Fibroblast of lung (primary cell): ENCODE measurements at places on chromosomes 16 and 17. TPM values are rescaled to one million over a fixed set of nuclear protein-coding genes. Genes with fewer than 3 reads are reported as not detected.

DNA sequence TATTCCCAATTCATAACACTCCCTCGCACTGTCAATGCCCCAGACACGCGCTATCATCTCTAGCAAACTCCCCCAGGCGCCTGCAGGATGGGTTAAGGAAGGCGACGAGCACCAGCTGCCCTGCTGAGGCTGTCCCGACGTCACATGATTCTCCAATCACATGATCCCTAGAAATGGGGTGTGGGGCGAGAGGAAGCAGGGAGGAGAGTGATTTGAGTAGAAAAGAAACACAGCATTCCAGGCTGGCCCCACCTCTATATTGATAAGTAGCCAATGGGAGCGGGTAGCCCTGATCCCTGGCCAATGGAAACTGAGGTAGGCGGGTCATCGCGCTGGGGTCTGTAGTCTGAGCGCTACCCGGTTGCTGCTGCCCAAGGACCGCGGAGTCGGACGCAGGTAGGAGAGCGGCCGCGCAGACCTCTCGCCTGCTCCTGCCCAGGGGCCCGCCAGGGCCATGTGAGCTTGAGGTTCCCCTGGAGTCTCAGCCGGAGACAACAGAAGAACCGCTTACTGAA, at the start of gene GRN:
GRN (plus strand) TSS at position 364 of the 515 bp plus-strand sequence. CDS start 3,863 bp downstream, outside the sequence.
- peaks cover 3% of the 10 kb centered on the region for H3K36me3 ChIP-seq
- peak; percentile 99 for DNase-seq
- H3K4me3 ChIP-seq = peak within 1 kb of the TSS; percentile 98
- H3K27ac ChIP-seq = peak within 1 kb of the TSS; percentile 64

DNA sequence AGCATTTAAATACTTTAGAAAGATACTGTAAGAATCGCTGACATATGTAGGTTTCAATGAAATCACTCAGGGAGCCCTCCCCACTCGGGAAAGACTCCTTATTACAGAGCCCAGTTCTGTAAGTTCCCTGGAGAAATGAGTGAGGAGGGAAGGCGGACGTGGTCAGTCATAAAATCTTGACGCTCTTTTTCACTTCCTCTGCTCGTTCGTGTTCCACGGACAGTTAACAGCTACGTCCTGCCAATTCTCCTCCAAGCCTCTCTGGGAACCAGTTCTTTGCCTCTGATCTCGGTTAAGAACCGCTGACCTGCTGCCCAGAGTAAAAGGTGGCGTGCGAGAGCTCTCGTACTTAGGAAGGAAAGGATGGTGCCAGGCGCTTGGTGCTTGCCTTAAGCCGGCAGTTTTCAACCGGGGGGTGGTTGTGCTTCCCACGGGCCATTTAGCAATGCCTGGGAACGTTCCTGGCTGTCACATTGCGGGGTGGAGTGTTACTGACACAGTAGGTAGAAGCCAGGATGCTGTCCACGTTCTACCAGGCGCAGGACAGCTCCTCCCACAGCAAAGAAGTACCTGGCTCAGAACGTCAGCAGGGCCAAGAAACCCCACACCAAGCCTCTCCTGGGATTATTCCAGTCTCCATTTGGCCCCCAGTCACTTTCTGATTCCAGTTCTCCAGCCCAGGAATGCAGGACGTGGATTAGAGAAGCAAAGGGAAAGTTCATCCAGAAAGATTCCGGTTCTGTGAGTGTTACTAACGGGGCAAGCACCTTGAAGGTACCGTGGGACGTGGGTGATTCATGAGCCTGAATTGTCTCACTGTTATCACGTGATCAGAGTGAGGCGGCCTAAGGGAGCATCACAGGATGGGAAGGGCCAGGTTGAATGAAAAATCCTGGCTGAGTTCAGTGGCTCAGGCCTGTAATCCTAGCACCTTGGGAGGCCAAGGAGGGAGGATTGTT, 87.7 kb downstream of the MRM3 start:
- DNase-seq = peak; percentile 60
- H3K27ac ChIP-seq = peak overlapping the region; percentile 72
- no peaks in the 10 kb centered on the region for H3K27me3 ChIP-seq
- no peak overlapping the region for H3K4me3 ChIP-seq
- peaks cover 9% of the 10 kb centered on the region for H3K4me1 ChIP-seq

DNA sequence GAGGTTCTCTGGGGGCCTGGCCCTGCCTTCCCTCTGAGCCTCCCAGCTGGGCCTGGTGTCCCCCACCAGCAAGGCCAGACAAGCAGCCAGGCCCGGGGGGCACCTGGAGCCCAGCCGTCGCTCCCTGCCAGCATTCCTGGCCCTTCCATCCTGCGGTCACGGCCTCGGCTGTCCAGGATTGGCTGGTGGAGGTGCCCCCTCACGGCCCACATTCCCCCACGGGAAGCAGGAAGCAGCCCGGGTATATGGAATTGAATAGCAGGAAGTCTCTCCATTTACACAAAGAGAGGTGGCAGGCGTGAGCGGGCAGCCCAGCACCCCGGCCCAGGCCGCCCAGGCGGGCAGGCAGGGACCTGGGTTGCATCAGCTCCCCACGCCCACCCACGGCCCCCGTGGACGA, 14.5 kb downstream of the TRAF7 start:
- peaks cover 41% of the 10 kb centered on the region for H3K36me3 ChIP-seq
- no peaks in the 10 kb centered on the region for H3K4me1 ChIP-seq
- no peak overlapping the region for H3K27ac ChIP-seq
- no peaks in the 10 kb centered on the region for H3K27me3 ChIP-seq
- no peak for DNase-seq

DNA sequence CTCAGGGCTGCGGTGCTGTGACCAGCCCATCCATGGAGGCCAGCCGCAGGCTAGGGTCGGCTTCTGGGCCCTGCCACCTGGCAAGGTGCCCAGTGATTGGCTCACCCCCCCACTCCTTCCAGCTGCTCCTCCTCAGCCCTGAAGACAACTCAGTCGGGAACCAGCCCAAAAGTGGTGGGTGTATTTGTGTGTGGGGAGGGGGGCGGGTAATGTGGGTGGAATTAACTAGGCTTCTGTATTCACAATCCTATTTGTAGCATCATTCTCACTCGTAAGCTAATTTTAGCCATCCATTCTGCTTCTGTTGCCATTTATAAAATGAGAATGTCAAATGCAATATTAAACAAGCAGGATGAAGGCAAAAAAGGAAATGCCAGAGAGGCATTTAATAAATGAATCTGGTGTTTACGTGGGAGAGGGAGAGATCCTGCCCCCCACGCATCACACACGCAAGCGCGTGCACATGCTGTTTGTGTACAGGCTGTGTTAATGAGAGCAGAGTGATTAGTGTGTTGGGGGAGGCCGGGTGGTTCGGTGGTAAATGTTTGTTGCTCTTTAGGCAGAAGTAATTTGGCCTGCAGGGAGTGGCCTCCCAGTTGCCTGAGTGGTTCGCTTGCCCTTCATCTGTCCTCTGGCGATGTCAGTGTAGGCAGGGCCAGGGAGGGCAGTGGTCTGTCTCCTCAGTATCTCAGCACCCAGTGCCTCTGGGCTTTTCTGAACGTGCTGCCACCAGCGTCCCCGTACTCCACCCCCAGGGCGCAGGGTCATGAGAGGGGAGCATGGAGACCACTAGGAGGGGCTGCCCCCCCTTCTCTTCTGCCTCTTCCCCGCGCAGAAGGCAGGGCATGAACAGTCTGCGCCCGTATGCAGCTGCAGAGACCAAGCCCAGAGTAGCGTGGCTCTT, 140.1 kb downstream of the CCDC182 start:
- H3K36me3 ChIP-seq = no peaks in the 10 kb centered on the region
- H3K27ac ChIP-seq = no peak overlapping the region
- peaks cover 6% of the 10 kb centered on the region for H3K4me1 ChIP-seq
- H3K4me3 ChIP-seq = no peak overlapping the region
- DNase-seq = peak; percentile 59
- no peaks in the 10 kb centered on the region for H3K27me3 ChIP-seq

GRCh38 chr17:17180141-17180603, 26.0 kb downstream of the PLD6 start:
- no peak overlapping the region for H3K27ac ChIP-seq
- no peak overlapping the region for H3K4me3 ChIP-seq
- H3K36me3 ChIP-seq = peaks cover 34% of the 10 kb centered on the region
- H3K27me3 ChIP-seq = no peaks in the 10 kb centered on the region
- H3K4me1 ChIP-seq = no peaks in the 10 kb centered on the region

The SREBF1 gene
- total RNA-seq = 51.9 and 77.6 TPM in 2 replicates
